ENCODE measurements at places on chromosomes 2 and 18.
A peak's percentile ranks its signal among the peaks of the same experiment; 100 is the strongest.

- DNase-seq = no peak
Observed at GRCh38 chr2:221216636-221217035, 355.5 kb downstream of the EPHA4 start.

DNA sequence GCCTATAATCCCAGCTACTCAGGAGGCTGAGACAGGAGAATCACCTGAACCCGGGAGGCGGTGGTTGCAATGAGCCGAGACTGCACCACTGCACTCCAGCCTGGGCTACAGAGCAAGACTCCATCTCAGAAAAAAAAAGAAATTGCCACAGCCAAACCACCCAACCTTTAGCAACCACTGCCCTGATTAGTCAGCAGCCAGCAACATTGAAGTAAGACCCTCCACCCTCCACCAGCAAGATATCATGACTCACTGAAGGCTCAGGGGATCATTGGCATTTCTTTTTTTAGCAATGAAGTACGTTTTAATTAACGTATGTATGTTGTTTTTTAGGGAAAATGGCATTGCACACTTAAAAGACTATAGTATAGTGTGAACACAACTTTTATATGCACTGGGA, 349.1 kb upstream of the ACVR2A start:
- DNase-seq = no peak

GRCh38 chr18:80208620-80209019, 38.7 kb downstream of the PARD6G start:
- no peak for DNase-seq

DNA sequence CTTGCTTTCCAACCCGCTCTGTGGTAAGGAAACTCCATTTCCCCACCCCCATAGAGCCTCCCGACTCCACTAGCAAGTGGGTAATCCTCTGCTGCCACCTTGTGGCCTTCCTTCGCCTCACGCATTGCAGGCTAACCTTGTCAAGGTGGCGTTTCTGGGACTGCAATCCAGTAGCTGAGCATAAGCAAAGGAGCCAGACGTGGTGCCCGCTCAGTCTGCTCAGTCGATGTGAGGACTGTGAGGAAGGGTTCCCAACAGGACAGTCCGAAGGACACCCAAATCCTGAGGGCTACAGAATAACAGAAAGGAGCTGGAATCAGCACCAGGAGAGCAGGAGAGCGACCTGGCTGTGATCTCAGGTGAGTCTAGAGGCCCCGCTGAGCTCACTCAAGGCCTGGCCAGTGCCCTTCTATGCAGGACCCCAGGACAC, 144.2 kb downstream of the SUCLG1 start:
- peak; percentile 47 for DNase-seq

All from stimulated activated CD8-positive, alpha-beta memory T cell treated with anti-CD3 and anti-CD28 coated beads, Interleukin-4, amount 100 ng/mL, for 1 hour (primary cell).